Sigmoid colon (tissue), 7 donors: ENCODE measurements at places on chromosomes 4 and X. TPM values are rescaled to one million over a fixed set of nuclear protein-coding genes. Genes with fewer than 3 reads are reported as not detected.

The NDUFB11 gene
- 103 TPM for total RNA-seq

The ADRA2C gene
- total RNA-seq = 1.7 TPM

GRCh38 chr4:87257523-87257922 is 37.1 kb upstream of the KLHL8 start:
- H3K36me3 ChIP-seq = no peaks in the 10 kb centered on the region
- no peak overlapping the region for H3K4me3 ChIP-seq
- no peak for DNase-seq
- H3K27me3 ChIP-seq = no peaks in the 10 kb centered on the region
- H3K4me1 ChIP-seq = no peaks in the 10 kb centered on the region

- H3K36me3 ChIP-seq = no peaks in the 10 kb centered on the region
- H3K4me1 ChIP-seq = peaks cover 6% of the 10 kb centered on the region
- no peak for DNase-seq
- H3K27ac ChIP-seq = no peak overlapping the region
- H3K4me3 ChIP-seq = no peak overlapping the region
These were observed 175.2 kb upstream of the CPEB2 start for GRCh38 chr4:14827111-14827510.

DNA sequence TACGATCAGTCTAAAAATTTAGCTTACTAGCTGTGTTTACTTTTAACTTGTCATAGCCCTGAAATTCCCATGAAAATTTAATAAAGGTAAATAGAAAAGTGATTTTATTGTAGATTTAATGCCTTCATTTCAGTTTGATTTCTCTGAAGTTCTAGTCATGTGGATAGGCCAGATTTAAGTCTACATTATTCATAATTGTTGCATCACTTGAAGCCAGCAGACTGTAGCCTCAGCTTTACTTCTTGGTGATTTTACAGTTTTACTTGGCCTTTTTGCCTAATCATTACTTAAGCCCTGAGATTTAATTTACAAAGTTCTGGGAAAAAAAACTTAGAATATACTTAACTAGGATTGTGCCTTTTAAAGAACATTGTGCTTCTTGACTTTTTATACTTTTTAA is 73.5 kb upstream of the FHDC1 start:
- H3K27me3 ChIP-seq = no peaks in the 10 kb centered on the region
- H3K4me3 ChIP-seq = no peak overlapping the region
- no peak overlapping the region for H3K27ac ChIP-seq
